ENCODE measurements at places on chromosomes 7 and 10.
A peak's percentile ranks its signal among the peaks of the same experiment; 100 is the strongest.

DNA sequence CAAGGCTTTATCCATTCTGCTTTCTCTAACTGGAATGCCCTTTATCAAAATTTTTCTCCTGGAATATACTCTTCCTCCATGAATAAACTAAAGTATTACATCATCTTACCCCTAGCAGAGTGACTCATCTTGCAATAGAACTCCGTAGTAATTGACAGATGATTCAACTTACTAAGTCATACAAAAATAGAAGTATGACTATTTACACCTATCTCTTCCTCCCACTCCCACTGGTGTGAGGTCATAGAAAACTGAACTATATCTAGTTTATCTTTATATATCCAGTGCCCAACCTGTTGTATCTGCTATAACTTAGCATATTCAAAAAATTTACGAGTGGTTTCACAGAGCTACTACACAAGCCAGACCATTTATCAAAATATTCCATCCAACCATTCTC, 26.1 kb downstream of the ABCB1 start:
- DNase-seq, result no peak

- no peak for DNase-seq
These were observed 171.1 kb upstream of the KLF6 start for GRCh38 chr10:3955955-3956617.

DNA sequence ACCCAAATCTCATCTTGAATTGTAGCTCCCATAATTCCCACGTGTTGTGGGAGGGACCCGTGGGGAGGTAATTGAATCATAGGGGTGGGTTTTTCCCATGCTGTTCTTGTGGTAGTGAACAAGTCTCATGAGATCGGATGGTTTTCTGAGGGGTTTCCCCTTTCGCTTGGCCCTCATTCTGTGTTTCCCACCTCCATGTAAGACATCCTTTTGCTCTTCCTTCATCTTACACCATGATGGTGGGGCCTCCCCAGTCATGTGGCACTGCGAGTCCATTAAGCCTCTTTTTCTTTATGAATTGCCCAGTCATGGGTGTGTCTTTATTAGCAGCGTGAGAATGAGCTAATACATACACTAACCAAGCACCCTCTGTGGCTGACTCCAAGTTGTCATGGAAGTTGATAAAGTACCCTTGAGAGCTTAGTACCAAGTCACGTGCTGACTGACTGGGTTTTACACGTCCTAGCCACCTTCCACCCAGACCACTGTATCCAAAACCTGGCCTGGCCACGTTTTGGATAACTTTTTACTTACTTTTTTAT, 614.4 kb downstream of the SDK1 start:
- DNase-seq, result no peak

DNA sequence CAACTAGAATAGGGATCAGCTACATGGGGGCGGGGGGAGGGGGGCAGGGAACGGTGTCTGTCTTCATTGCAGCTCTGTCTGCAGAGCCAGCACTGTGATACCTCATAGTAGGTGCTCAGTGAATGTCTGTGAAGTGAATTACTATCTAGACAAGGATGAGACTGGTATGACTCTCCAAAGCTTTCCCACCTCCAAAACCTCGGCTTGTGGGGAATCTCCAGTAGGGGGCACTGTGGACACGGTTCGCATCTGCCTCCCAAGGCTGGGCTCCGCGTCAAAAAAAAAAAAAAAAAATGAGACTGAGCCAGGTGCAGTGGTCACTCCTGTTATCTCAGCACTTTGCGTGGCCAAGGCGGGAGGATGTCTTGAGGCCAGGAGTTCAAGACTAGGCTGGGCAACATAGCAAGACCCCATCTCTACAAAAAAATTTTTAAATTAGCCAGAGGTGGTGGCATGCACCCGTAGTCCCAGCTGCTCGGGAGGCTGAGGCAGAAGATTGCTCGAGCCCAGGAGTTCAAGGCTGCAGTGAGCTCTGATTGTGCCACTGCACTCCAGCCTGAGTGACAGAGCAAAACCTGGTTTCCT, 9.6 kb downstream of the TRIM56 start:
- DNase-seq, result no peak

DNA sequence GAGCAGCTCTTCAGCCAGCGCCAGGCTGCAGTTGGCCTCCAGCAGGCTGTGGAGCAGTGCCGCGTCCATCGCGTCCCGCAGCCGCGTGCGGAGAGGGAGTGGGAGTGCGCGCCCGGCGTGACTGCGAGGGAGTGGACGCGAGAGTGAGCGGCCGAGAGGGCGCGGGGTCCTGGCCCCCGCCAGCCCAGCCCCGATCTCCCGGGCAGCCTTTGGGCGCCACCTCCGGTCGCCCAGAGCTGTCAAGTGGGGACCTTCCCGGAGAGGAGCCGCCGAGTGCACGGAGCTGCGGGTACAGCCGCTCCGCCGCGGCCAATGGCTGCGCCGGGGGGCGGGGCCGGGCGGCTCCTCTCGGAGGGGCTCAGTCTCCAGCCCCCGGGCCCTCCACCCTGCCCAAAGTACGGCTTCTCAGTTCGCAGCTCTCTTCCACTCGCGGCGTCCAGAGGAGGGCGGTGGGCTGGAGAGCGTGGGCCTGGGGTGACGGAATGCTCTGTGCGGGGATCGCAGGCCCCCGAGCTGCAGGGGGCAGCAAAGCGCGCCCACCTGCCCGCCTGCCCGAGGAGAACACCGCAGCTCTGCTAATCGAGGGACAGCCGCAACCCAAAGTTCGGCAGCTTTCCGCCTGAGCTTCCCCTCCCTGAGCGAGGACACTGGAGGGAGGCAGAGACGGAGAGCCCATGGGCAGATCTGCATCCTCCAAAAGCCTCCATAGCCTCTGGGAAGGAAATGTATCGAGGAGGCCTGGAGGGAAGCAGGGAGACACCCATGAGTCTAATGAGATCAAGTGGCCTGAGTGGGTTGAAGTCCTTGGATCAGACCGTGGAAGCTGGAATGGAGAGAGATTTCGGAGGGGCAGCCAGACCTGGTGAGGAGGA, at the start of gene CRHR2:
Gene CRHR2, minus strand, starts transcription at position 245 of the 872 bp plus-strand sequence. Its CDS starts 176 bp downstream, at position 69.
- no peak for DNase-seq

GRCh38 chr10:91409869-91410637, at the start of gene HECTD2:
HECTD2 (plus strand) TSS chr10:91410344; CDS start chr10:91410439, 95 bp downstream.
- DNase-seq, result peak; percentile 62
